ENCODE measurements at places on chromosomes 16 and 17. TPM values are rescaled to one million over a fixed set of nuclear protein-coding genes. Genes with fewer than 3 reads are reported as not detected.

The SLC35G6 gene
- total RNA-seq: not detected

The ENPP7 gene
- not detected for total RNA-seq

The LDHD gene
- 0.86 TPM for total RNA-seq

The CDRT15L2 gene
- not detected for total RNA-seq

The FASN gene
- 574 TPM for total RNA-seq

The PGAP3 gene
- 14.2 TPM for total RNA-seq

The CDRT15 gene
- total RNA-seq: not detected

The IGF2BP1 gene
- total RNA-seq: 1.9 TPM

The MMP2 gene
- total RNA-seq: 147 TPM

The CACNA1H gene
- 8.7 TPM for total RNA-seq

The EFCAB13 gene
- 0.89 TPM for total RNA-seq

The AARSD1 gene
- 25.4 TPM for total RNA-seq

The HSPB9 gene
- total RNA-seq: not detected

The TSEN54 gene
- total RNA-seq: 14.7 TPM

The UTS2R gene
- total RNA-seq: not detected

The SPNS3 gene
- not detected for total RNA-seq

The CASKIN1 gene
- total RNA-seq: not detected

The SPECC1 gene
- total RNA-seq: 14.7 TPM

The CSF3 gene
- total RNA-seq: 1.7 TPM

The CHST6 gene
- 1.2 TPM for total RNA-seq

The EMP2 gene
- total RNA-seq: 18.2 TPM

The HIRIP3 gene
- total RNA-seq: 12.1 TPM

The HS3ST6 gene
- total RNA-seq: not detected

The TMEM256 gene
- total RNA-seq: 160 TPM

The CMTM1 gene
- 2.0 TPM for total RNA-seq

The EVPL gene
- 0.58 TPM for total RNA-seq

The GPR139 gene
- total RNA-seq: not detected

The MYL4 gene
- not detected for total RNA-seq

The HOXB1 gene
- not detected for total RNA-seq

The CD300E gene
- not detected for total RNA-seq

The TBC1D3G gene
- not detected for total RNA-seq

The CMTM4 gene
- total RNA-seq: 8.4 TPM

The SAMD14 gene
- 1.4 TPM for total RNA-seq

The OR2C1 gene
- not detected for total RNA-seq

The NLK gene
- total RNA-seq: 14.7 TPM

The TBL3 gene
- total RNA-seq: 59.4 TPM

The SPHK1 gene
- 34.3 TPM for total RNA-seq

The KCNG4 gene
- not detected for total RNA-seq

Measured in myometrial cell (primary cell).